ENCODE measurements at places on chromosomes 11 and 22.

DNA sequence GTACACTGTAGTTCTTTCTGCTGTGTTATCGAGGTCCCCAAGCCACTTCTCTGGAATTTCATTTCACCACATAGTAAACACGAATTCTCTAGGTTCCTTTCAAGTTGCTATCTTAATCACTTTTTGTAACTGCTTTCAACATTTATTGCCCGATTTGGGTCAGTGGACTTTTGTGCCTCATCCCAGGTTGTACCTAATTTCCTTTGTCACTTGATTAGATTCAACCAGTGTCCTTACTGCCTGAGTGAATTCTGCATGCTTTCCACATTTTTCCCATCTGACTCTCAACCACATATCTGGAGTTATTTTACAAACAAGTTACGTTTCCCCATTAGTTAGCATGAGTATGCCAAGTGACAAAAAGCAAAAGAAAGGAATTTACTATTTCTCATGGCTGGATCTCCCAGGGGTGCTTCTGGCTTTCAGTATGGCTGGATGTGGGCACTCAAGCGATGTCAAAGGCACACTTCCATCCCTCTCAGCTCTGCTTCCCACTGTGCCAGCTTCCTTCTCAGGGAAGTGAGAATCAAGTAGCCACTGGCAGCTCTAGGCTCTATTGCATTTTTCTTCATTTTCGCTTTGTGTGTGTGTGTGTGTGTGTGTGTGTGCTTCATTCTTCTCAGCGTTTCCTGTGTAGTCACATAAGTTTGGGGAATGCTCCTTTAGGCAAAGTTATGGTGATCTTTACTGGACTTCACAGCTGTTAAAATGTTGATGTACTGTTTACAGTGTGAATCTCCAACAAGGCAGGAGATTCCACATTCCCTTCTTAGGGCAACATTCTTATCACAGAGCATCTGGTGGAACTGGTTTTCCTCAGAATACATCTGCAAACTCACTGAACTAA is 128.9 kb downstream of the DBX1 start:
- no peak for DNase-seq

DNA sequence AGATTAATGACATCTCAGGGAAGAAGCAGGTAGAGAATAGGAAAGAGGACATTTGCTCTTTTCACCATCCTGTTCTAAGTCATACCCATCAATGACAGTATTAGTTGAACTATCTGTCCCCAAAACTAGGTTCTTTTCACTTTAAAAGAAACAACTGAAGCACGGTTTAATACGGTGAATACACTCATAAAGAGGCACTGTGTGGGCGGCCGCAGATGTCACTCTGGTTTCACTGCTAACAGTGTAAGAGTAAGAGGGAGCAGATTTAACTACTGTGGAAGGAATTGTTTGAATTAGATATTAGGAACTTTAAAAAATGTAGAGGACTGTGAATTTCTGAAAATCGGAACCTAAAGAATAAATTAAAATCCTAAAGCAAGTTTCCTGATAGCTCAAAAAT is 49.5 kb downstream of the VSIG10L2 start:
- DNase-seq = no peak

GRCh38 chr11:2899080-2899783 is 13.7 kb upstream of the CDKN1C start:
- no peak for DNase-seq

- no peak for DNase-seq
Measured at GRCh38 chr11:124198897-124199296, 15.8 kb downstream of the OR10D3 start.

DNA sequence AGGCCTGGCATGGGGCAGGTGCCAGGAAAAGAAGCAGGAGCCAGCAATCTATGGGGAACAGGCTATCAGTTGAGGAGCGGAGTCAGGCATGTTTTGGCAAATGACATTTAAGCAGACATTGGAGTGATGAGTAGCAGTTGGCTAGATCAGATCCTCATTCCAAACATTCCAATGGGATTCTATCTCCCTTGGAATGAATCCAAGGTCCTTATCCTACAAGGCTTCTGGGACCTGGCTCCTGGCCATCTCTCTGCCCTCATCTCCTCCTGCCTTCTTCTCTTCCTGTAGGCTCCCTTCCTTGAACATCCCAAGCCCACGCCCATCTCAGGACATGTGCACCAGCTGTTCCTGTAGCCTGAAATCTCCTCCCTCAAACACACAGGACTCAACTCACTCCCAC is 1074.5 kb downstream of the TBC1D22A start:
- no peak for DNase-seq

GRCh38 chr22:42344361-42344905 is 74.0 kb upstream of the TCF20 start:
- DNase-seq = no peak

Measured in activated T-helper 1 cell treated with anti-CD3 and anti-CD28 coated beads, Interleukin-2, amount 50 U/mL, for 16 hours (primary cell).